ENCODE measurements at places on chromosomes 2 and 18. TPM values are rescaled to one million over a fixed set of nuclear protein-coding genes. Genes with fewer than 3 reads are reported as not detected.

Gene NT5DC4
- not detected for total RNA-seq

Gene OTX1
- 0.68 TPM for total RNA-seq

GRCh38 chr2:215692387-215693079 lies 256.7 kb upstream of the FN1 start:
- DNase-seq: no peak

Gene VWA3B
- not detected for total RNA-seq

GRCh38 chr2:238730001-238730669 lies 117.8 kb upstream of the TWIST2 start:
- DNase-seq: no peak

Measured in G401 (cell line).